ENCODE measurements at places on chromosomes 1 and 21.
A peak's percentile ranks its signal among the peaks of the same experiment; 100 is the strongest.

- DNase-seq: no peak
These were observed 35.7 kb upstream of the EPS8L3 start for GRCh38 chr1:109799445-109799844.

DNA sequence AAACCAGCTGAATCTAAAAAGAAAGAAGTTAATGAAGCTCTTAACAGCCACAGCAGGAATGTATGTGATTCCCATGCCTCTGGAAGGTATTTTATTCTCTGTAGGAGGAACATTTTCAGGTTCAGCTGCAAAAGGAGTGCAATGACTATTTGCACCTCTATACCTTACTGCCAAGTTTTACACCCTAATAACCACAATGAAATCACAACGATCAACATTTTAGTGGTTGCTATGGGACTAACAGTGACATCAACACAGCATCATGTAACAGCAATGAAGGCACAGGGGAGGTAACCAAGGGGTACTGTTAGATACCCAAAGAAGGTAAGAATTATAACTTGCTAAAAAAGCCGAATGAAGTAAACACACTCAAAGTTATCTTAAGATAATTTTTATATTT lies 116.3 kb upstream of the HP1BP3 start:
- no peak for DNase-seq

GRCh38 chr1:44275296-44275962 lies 62.2 kb downstream of the DMAP1 start:
- no peak for DNase-seq

GRCh38 chr1:212606395-212607205 lies 2.0 kb upstream of the ATF3 start:
- DNase-seq: peak; percentile 29

- no peak for DNase-seq
These were observed 629 bp downstream of the RPS27 start for GRCh38 chr1:153991151-153991630.

- no peak for DNase-seq
These were observed 10.4 kb downstream of the BARHL2 start for GRCh38 chr1:90706437-90707362.

DNA sequence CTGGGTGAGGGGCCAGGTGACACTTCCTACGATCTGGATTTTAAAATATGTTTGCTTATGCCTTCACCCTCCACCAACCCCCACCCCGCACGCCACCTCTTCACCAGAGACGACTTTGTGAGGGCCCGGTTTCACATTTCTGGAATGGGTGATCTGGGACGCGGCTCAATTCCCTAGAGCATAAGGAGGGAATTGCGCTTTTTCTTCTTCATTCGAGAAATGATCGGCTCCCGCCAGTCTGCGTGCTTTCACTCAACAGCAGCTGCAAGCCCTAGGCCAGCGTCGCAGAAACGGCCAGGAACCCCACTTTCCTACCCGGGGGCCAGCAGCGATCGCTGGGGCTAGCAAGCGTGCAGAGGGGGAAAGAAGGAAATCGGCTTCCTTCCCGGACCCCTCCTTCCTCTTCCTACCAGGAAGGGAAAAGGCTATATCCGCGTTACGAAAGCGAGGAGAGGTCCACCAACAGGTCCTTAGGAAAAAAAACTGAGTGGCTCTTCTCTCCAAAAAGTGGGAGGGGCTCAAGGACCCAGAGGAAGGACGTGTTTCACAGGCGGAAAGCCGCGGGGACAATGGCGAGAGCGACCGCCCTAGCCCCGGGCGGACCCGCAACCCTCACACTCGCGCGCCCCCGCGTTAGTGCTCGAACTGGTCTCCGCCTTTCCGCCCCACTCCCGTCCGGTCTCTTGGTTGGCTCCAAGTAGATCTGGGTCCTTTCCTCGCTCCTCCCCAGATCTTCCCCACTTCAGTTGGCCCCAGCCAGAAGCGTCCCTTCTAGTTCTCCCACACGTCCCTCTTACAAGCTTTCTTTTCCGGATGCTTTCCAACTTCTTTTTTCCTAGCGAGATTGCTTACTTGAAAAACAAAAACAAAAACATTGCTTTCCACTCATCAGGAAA lies 1.1 kb upstream of the ADAMTS1 start:
- no peak for DNase-seq

DNA sequence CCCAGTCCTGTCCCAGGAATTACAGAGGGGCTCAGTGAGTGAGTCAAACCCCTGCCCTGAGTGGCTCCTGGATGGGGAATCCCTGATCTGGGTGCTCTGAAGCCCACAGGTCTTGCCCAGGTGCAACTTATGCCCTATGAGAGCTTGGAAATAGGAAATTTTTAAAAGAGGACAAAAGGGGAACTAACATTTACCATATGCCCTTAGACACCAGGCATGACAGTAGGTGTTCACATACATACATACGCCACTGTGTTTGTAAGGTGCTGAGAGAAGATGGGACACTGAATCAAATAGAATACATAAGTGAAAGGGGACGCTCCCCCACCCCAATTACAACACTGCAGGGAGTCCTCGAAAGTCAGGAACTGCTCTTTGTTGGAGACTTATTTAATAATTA lies 1.4 kb downstream of the CFAP45 start:
- no peak for DNase-seq

- no peak for DNase-seq
These were observed 27.8 kb downstream of the CBR1 start for GRCh38 chr21:36097427-36098181.

DNA sequence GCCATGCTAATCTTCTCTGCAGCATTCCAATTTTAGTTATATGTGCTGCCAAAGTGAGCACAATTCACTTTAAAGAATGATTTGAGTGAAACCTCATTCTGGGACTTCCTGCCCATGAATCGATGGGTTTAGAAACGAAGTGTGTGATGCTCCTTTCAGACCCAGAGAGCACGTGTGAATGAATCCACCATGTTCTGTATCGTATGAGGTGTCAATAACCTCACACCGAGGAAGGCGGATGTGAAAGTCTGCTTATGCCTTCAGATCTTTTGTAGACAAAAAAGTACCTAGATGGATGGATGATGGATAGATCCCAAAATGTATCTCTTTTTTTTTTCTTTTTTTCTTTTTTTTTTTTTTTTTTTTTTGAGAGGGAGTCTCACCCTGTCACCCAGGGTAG lies 13.8 kb downstream of the UBASH3A start:
- DNase-seq: no peak

GRCh38 chr1:92481971-92482664 lies 4.6 kb downstream of the GFI1 start:
- DNase-seq: no peak

DNA sequence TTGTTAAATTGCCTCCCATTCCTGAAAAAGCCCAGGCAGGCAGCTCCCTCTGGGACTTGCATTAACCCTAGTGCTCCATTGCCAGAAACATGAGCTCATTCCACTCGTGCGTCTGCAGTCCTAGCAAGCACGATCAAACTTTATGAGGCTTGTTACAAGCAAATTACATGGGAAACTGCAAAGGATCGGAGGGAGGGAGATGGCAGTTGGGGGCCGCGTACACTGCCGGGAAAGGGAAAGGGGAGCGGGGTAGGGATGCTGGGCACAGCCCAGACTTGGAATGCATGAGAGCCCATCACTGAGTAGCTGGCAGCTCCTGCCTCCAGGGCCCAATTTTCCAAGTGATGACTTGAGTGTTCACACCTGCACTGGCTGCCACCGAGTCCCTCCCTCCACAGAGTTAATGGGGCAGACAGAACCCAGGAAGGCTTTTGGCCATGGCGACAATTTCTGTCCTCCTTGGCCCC lies 169.9 kb downstream of the BRINP2 start:
- DNase-seq: no peak

DNA sequence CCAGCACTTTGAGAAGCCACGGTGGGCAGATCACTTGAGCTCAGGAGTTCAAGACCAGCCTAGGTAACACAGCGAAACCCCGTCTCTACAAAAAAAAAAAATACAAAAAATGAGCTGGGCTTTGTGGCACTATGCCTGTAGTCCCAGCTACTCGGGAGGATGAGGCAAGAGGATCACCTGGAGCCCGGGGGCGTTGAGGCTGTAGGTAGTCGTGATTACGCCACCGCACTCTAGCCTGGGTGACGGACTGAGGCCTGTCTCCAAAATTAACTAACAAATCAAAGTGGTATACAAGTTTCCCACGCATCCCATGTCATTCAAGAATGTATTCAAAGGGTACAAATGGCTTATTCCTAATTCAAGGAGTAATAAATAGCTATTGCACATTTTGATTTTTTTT lies 2.4 kb downstream of the AUNIP start:
- DNase-seq: no peak

DNA sequence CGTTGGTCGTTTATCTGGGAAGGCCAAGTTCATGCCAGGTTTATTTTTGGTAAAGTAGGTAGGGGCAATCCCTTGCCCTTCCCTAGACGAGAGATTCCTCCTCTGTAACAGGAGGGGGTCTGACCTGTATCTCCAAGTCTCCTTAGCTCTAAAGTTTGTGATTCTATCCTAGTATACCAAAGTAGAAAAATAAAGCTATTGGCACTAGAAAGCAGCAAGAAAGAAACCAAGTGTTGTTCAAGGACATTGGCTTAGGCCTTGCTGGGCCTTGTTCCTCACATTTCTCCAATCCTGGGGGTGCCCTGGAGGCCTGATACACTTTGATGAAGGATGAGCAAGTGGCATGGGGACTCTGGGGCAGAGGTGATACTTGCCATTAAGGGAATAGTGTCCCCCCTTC lies 814 bp downstream of the MTARC2 start:
- DNase-seq: no peak

DNA sequence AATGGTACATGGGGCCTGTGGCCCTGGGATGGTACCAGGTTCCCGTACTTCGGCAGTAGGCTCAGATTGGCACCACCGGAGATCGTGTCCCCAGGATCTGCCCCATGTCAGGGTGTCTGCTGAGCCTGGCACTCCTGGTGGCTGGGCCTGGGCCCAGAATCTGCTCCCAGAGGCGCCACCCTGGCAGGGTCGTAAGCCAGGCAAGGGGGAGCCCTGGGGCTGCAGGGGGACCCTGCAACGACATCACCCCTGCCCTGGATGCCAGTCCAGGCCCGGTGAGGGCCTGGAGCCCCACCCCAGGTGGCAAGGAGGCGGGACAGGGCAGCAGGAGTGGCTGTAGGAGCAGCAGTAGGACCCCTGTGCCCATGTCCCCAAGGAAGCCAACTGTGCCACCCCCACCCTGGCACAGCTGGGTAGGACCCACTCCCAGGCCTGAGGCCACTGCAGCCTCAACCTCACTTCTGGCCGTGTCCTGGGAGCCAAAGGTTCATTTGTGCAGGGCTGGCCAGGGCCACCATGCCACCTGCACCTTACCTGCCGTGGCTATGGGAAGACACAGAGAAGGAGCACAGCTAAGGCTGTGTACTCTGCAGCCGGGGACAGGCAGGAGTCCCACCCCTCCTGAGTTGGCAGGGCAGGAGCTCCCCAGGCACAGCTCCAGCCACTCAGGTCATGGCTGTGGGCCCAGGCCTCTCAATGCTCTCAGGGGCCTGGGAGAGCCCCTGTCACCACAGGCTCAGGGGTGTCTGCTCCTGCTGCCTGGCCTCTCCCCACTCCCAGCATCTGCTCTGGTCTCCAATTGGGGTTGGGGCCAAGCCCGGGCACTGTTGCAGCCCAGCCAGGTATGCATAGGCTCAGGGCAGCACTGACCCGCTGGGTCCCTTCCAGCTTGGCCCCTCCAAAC lies 141.7 kb downstream of the EIF4G3 start:
- DNase-seq: no peak

GRCh38 chr1:8456991-8457390 lies 139.1 kb downstream of the SLC45A1 start:
- DNase-seq: no peak

DNA sequence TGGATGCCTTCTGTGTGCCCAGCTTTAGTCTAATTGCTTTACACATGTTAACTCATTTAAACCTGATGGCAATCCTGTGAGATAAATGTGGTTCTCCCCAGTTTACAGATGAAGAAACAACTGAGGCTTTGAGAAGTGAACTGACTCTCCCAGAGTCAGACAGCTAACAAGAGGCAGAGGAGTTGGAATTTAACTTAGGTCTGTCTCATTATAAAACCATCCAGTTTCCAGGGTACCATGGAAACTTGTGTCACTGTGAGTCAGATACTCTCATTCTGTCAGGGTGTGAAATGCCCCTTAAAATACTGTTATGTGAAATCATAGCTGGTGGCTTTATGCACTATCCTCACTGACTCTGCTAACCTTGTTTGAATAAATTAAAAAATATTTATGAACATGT lies 206.6 kb downstream of the PBX1 start:
- DNase-seq: no peak
